ENCODE measurements at places on chromosomes 7 and 10.

DNA sequence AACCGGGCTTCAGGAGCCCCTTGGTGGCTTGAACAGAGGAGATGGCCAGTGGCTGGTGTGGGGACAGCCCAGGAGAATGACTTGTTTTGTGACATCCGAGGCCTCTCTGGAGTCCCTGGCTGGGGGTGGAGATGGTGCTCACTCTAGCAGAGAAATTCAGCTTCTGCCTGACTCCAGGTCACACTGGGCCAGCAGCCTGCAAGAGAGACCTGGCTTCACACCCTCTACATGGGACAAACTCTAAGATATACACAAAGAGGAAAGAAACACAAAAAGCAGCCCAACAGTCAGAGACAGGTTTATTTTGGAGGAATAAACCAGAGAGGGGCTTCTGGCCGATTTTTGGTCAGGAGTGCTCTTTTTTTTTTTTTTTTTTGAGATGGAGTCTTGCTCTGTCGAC is 132.8 kb downstream of the ELFN1 start:
- no peak for DNase-seq

DNA sequence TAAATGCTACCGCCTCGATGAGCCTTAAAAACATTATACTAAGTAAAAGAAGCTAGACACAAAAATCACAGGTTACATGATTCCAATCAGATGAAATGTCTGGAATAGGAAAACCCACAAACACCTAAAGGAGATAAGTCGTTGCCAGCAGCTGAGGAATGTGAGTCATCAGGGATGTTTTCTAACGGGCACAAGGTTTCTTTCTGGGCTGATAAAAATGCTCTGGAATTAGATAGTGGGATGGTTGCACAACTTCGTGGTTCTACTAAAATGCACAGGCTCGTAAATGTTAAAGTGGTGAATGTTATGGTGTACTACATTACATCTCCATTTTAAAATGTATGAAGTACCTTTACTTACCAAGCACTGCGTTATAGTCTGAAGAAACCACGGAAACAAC is 9.7 kb downstream of the ABLIM1 start:
- no peak for DNase-seq

- DNase-seq, result no peak
Measured at GRCh38 chr7:124269774-124270173, 236.9 kb upstream of the TMEM229A start.

DNA sequence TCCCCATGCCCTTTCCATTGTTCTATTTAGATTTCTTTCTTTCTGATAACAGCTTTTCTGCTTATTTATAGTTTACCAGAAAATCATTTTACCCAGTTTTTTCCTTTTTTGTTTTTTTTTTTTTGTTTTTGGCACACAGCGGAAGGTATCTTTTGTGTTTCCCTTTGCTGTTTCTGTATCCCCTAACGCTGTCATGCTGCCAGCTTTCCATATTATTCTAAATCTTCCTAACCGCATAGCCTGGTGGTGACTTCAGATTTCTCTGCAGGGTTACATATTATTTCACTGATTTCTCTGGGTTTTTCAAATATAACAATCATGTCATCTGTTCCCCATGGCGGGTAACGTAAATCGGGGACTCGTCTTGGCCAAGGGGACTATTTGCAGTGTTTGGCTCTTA is 4.0 kb upstream of the SLC29A4 start:
- DNase-seq, result no peak

- no peak for DNase-seq
Measured at GRCh38 chr7:70608229-70608628, 523.7 kb upstream of the GALNT17 start.

- DNase-seq, result no peak
Measured at GRCh38 chr10:78920011-78920410, 148.8 kb upstream of the ZMIZ1 start.

GRCh38 chr7:132276976-132277725 is 299.1 kb downstream of the PLXNA4 start:
- DNase-seq, result no peak

DNA sequence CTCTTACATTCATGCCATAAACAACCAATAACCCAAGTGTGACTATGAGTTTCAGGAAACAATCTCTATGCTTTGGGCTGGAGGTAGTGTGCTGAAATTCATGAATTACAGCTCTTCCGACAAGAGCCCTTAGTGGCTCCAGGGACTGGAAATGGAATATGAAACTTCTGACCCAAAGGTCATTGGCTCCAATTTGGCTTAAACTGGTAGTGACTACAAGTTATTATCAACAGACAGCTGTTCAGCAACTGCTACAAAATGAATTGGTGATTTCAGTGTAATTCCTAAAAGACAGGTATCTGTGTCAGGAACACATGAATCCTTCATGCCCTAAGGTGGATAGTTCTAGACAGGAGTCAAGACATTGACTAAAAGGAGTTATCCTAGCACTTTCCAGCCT is 745.4 kb downstream of the PHTF2 start:
- no peak for DNase-seq

DNA sequence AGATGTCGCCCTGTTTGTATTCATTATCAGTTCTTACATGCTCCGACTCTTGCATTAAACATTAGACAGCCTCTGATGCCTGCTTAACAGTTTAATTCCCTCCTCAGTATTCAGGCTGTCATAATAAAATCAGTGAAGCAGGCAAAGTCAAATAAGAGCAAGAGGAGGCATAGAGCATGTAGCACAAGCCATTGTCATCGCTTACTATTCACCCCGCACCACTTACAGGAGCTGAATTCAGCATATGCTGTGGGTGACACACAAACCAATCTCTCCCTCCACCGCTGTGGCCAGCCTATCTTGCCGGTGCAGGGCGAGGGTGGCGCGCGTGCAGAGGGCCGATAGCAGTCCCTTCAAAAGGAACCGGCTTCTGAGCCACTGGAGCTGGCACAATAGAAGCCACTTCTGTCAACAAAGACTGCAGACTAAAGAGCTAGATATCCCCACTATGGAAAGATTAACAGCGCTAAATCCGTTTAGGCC is 433.2 kb upstream of the MGMT start:
- DNase-seq, result no peak

GRCh38 chr7:24715661-24716479 is 41.4 kb downstream of the GSDME start:
- DNase-seq, result no peak

- no peak for DNase-seq
Measured at GRCh38 chr10:97889461-97890265, 40.0 kb downstream of the GOLGA7B start.

DNA sequence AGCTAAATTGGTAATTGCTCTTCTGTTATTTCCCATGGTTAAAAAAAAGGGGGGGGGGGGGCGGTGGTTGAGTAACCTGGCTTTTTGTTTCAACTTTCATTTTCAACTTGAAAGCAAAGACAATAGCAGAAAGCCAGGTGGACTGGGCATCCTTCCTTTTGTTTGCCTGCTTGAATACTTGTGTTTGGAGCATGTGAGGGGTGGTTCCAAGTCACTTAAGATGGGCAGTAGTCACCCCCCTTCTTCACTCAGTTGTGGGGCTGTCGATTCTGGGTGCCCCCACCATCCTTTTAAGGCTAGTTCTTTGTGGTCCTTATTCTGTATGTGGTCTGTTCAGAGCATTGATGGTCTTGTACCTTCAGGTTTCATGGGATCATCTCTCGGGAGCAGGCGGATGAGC is 165.6 kb upstream of the PRR15 start:
- DNase-seq, result no peak

DNA sequence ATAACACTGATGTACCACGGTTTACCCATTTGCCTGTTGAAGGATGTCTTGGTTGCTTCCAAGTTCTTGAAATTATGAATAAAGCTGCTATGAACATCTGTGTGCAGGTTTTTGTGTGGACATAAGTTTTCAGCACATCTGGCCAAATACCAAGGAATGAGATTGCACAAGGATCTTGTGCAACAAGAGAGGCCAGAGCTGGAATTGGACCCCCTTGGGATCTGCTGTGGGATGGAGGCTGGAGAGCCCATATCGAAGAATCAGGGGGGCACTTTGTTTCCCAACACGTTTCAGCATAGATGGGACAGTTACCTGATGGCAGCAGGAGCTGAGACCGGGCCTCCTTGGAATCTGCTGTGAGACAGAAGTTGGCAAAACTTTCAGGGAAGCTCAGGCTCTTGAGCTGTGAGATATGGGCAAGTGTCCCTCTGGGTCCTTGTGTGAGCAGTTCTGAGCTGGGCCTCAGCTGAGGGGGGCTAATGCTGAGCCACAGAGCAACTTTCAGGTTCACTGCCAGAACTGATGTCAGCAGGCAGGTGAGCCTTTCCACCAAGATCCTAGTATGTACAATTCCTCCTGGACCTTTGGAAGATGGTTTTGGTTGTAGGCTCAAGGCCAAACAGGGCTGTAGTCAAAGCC is 115.2 kb upstream of the RAB18 start:
- no peak for DNase-seq
